ENCODE measurements at places on chromosomes 4 and X.

DNA sequence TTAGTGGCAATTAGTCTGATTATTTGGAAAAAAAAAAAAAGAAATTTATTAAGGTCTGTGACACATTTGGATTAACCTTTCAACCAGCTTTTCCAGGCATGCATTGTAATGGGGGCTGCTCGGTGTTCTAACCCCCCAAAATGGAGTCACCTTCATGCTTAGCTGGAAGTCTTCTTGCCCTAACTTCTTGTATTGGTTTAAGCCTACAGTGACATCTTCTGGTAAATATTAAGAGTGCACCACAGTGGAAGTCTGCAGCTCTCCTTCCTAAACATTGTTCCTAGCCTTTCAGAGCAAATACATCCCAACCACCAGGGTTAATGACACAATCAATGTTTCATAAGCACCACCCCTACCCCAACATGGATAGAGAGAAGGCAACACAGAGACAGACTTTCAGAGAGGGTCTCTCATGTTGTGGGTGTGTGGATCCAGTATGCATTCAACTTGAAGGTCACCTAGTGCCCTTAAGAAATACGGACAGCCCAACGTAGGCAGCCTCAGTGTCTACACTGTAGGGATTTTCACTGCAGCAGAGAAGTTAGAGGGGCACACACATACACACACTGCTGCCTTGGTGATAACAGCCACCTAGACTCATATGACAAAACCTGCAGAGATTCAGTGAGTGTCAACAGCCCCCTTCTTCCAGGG, 142.9 kb upstream of the MBNL3 start:
- peak; percentile 57 for DNase-seq

GRCh38 chr4:973431-974397, at the start of gene DGKQ:
Gene DGKQ, minus strand, starts transcription at chr4:973569. Its CDS starts 87 bp downstream, at chr4:973482.
- DNase-seq, result peak; percentile 84

DNA sequence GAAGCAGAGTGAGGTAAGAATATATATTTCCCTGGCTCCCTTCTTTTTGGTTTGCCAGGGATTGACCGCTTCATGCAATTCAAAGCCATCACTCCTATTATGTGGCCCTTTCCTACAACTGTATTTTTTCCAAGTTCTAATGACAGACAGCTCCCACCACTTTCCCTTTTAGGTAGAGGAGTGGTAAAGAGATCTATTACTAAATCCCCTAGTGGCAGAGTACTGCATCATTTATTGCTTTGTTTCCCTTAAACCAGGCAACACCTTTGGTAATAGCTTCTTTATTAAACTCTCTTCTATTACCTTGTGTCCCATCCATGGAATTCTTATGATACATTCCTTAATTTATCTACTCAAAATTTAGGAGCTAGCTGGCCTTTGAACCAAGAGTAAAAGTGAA, 90.7 kb downstream of the CNOT6L start:
- peak; percentile 19 for DNase-seq

GRCh38 chr4:147843162-147843561, 111.3 kb downstream of the ARHGAP10 start:
- peak; percentile 78 for DNase-seq

- DNase-seq, result peak; percentile 18
Measured at GRCh38 chrX:34915463-34916225, 27.0 kb upstream of the FAM47B start.

DNA sequence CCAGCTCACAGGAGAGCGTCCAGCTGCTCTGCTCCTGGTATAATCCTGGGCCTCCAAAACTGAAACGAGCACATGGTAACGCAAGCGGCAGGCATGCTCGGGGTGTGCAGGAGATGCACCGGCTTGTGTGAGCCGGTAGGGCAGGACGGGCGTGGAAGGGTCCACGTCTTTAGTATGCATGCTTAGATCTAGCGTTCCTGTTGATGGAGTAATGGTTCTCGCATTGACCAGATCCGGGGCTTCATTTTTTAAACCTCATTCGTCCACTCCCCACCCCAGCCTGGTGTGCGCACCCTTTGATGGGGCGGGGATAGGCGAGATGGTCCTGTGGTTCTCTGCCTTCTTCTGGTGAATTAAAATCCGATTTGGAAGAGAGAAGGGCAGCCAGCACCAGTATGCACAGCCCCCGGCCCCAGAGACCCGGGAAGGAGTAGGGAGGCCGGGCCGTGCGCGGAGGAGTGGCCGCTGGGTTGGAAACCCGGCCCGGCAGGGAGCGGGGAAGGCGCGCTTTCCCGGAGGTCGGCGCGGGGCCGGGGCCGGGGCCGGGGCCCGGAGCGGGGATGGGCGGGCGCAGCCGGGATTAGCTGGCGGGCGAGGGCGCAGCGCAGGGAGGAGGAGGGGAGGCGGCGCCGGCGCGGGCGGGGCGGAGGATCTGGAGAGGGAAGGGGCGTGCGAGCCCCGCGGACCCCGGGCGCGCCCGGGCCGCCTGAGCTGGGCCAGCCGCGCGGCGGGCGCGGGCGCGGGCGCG, 39.9 kb downstream of the FAM149A start:
- no peak for DNase-seq

- DNase-seq, result peak; percentile 81
Measured at GRCh38 chr4:139740531-139741041, 75.0 kb downstream of the MGST2 start.

DNA sequence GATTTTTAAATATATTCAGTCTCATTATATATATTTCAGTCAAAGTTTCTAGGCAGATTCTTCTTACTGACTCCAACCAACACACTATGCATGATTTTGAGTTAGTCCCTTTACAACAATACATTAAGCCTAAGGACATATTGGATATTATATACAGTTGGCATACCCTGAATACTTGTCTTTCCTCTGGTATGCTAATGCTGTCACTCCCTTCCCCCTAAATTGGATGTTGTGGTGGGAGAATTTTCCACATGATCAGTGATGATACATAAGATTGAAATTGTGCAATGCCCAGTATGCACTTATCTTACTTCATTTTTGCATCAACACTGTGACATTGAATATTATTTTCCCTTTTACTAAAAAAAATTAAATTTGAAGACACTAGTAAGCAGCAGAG, 935.2 kb downstream of the PCDH7 start:
- no peak for DNase-seq

- no peak for DNase-seq
Measured at GRCh38 chrX:37474478-37474877, 97.0 kb upstream of the LANCL3 start.

DNA sequence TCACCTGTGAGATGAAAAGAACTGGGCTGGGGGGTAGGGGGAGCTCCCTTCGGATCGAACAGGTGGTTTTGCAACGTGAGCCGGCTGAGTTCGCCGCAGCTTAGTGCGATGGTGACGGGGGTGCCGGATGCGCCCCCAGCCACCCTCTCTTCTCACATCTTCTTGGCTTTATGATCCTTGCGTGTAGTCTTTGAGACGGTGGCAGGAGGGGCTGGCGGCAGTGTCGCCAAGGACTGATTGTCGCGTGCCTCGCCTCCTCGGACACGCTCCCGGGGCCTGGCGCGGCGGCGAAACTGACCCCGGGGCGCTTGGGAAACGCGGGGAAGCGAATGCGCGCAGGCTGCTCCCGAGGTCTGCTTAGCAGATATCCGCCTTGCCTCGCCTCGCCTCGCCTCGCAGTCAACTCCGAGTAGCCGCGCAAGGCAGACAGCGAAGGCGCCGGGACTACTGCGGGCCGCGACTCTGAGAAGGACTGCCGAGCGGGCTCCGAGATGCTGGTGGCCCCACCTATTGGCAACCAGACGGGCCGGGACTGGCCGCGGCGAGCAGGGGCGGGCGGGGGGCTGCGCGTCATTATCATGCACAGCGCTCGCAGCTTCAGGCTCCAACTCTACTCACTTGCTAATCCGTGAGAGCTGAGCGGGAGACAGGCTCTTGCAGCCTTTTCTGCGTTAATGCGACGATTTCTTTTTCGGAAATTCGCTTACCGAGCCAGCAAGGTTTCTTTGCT, 1.5 kb downstream of the GRID2 start:
- peak; percentile 50 for DNase-seq

- peak; percentile 49 for DNase-seq
Measured at GRCh38 chr4:139761461-139761860, 95.8 kb downstream of the MGST2 start.

GRCh38 chrX:21958187-21958586, 17.7 kb downstream of the SMS start:
- DNase-seq, result no peak

- no peak for DNase-seq
Measured at GRCh38 chrX:17494216-17494615, 119.2 kb downstream of the NHS start.

- peak; percentile 33 for DNase-seq
Measured at GRCh38 chr4:74097631-74098426, 1.2 kb downstream of the CXCL2 start.

DNA sequence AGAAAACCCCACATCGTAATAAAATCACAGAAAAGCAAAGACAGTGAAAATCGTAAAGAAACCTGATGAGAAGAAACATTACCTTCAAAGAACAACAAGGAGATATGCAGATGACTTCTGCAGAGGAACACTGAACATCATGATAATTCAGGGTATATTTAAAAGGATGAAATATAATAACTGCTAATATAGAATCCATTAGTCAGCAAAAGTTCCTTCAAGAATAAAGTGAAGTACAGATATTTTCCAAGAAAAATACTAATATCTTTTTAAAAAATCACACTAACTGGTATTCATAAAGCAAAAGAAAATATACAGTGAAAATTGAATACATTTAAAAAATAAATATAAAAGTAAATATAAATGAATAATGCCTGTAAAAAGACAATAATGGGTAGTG, 176.3 kb upstream of the VEGFC start:
- no peak for DNase-seq

DNA sequence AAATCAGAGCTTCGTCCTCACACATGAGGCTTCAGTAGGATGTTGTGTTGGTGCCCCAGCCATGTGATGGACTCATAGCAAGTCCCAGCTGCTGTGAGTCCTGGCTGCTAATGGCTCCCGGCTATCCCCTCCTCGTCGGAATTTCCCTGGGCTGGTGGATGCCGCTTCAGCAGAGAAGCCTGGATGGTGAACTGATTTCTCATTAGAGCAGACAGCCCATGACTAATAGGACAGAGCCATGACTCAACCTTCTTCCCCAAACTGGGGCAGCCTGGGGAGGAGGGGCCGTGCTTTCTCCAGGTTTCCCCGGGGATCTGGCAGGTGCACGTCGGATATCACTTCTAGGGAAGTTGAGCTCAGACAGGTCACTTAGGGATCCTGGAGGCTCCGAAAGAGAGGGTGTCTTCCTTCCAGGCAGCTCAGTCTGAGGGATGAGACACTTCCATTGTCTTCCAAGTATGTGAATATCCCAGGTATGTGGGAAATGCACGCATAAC, 112.7 kb downstream of the ASMT start:
- DNase-seq, result no peak

- no peak for DNase-seq
Measured at GRCh38 chr4:5120468-5120867, 69.2 kb downstream of the STK32B start.

GRCh38 chr4:34850968-34851367, 1393.3 kb downstream of the ARAP2 start:
- DNase-seq, result no peak

GRCh38 chr4:61336488-61336887, 136.4 kb downstream of the ADGRL3 start:
- no peak for DNase-seq

- no peak for DNase-seq
Measured at GRCh38 chr4:108215055-108215454, 46.3 kb upstream of the LEF1 start.

GRCh38 chr4:72357908-72358307, 211.1 kb downstream of the ADAMTS3 start:
- no peak for DNase-seq

- no peak for DNase-seq
Measured at GRCh38 chrX:3655181-3655580, 58.3 kb downstream of the PRKX start.

GRCh38 chrX:32183066-32183465, 1028.3 kb downstream of the DMD start:
- DNase-seq, result no peak

GRCh38 chr4:159283696-159284095, 180.8 kb downstream of the RAPGEF2 start:
- no peak for DNase-seq

DNA sequence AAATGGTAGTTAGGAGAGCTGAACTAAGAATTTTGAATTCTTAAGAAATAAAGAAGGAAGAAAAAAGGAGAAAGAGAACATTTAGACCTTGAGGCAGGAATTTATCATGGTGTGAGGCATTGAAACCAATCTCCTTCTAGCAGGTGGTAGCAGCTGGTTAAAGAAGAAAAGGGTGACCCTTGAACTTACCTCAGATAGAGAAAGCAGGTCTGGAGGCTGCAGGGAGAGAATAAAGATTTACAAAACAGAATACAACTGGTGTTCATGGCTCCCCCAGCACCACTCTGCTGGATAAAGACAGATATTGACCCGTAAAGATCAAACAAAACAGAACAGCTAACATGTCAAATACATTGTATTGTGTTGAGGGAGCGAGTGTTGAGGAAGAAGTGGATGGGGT, 56.0 kb downstream of the NCAPG start:
- DNase-seq, result no peak

DNA sequence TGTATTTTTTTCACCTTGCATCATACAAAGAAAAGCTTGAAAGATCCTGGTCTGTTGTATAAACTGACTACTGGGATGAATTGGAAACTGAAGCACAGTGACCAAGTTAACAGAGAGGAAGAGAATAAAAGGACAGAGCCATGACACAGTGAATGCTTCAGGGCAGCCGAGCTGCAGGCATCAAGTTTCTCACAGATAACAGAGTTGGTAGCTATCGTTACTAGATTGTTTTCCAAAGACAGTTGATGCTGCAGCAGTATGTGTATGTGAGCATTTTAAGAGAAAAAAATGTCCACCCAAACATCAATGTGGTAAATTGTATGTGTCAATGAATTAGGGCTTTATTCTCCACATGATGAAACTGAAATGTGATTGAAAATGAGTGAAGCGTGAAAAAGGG, 1032.7 kb downstream of the ADGRL3 start:
- DNase-seq, result peak; percentile 43

- peak; percentile 29 for DNase-seq
Measured at GRCh38 chrX:81201071-81201470, 642 bp downstream of the HMGN5 start.

GRCh38 chr4:158861766-158862165, 92.9 kb downstream of the FNIP2 start:
- no peak for DNase-seq

- peak; percentile 79 for DNase-seq
Measured at GRCh38 chr4:112765317-112765974, 128.5 kb downstream of the LARP7 start.

DNA sequence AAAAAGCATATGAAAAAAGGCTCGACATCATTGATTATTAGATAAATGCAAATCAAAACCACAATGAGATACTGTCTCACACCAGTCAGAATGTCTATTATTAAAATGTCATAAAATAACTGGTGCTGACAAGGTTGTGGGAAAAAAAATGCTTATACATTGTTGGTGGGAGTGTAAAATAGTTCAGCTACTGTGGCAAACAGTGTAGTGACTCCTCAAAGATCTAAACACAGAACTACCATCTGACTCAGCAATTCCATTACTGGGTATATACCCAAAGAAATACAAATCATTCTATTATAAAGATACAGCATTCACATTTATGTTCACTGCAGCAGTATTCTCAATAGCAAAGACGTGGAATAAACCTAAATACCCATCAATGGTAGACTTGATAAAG, 412.1 kb downstream of the CENPC start:
- no peak for DNase-seq

All from OCI-M1 (cell line).